ENCODE measurements at places on chromosomes 7 and 10.

GRCh38 chr7:22578007-22578733 is 78.2 kb upstream of the STEAP1B start:
- no peak for DNase-seq

GRCh38 chr7:19051767-19052375 is 65.6 kb downstream of the TWIST1 start:
- peak; percentile 13 for DNase-seq

GRCh38 chr10:107880185-107880584 is 715.7 kb upstream of the SORCS1 start:
- no peak for DNase-seq

GRCh38 chr7:46485481-46486065 is 564.5 kb upstream of the IGFBP3 start:
- DNase-seq = no peak

DNA sequence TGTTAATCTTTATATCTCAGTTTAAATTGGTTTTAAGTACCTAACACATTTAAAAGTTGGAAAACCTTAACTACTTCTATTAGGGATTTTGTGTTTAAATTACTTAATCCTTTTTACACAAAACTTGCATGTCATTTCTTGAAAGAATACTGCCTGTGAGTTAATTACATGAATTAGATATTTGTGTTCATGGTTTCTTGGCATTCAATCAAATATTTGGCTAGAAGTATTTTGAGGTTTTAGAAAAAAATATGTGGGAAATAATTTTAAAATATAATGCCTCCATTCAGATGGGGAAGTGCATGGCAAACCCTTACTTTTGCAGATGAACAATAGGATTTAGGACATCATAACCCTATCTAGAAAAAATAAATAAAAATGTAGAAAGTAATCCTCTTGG is 186.5 kb upstream of the SEMA3E start:
- no peak for DNase-seq

GRCh38 chr7:81973117-81973516 is 203.3 kb upstream of the HGF start:
- no peak for DNase-seq

GRCh38 chr10:48384699-48384982 is 78.2 kb downstream of the MAPK8 start:
- DNase-seq = no peak

DNA sequence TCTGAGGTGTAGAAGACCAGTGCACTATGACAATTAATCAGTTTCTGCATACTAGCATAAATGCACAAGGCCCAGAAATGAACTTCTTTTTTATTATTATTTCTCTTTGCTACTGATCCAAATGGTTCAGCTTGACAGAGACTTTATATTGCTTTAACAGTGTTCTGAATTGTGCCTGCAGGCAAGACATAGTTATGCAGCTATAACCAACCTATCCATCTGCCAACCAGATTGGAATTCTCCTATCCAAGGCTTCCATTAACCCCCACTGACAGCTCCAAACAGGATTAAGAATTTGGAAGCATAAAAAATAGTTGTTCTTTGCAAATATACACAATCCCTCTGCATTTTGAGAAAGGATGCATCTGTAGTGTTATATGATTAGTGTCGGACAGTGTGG is 98.2 kb downstream of the BTRC start:
- no peak for DNase-seq

GRCh38 chr10:75103881-75104686 is 7.4 kb upstream of the SAMD8 start:
- DNase-seq = no peak

DNA sequence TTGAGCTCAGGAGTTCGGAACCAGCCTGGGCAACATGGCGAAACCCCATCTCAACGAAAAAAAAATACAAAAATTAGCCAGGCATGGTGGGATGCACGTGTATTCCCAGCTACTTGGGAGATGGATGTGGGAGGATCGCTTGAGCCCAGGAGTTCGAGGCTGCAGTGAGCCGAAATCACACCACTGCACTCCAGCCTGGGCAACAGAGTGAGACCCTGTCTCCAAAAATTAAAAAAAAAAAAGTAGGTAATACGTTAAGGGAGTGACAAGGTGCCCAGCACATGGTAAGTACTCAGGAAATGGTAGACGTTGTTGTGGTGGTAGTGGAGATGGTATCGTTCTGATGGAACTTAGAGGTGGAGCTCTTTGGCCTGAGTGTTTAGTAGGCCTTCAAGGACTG is 41.0 kb upstream of the XPNPEP1 start:
- DNase-seq = no peak

DNA sequence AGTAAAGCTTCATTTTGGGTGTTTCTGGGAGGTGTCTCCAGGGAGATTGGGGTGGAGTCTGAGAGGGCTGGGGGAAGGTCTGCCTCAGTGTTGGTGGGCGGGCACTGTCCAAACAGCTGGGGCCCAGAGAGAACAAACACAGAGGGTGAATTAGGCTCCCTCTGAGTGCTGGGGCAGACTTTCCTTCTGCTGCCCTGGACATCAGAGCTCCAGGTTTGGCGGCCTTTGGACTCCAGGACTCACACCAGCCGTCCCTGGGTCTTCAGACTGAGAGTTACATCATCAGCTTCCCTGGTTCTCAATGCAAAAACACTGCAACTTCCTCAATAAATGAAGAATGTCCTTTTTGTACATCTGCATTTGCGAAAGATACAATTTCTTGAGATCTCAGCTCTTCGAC is 427.4 kb downstream of the PTPRN2 start:
- no peak for DNase-seq

DNA sequence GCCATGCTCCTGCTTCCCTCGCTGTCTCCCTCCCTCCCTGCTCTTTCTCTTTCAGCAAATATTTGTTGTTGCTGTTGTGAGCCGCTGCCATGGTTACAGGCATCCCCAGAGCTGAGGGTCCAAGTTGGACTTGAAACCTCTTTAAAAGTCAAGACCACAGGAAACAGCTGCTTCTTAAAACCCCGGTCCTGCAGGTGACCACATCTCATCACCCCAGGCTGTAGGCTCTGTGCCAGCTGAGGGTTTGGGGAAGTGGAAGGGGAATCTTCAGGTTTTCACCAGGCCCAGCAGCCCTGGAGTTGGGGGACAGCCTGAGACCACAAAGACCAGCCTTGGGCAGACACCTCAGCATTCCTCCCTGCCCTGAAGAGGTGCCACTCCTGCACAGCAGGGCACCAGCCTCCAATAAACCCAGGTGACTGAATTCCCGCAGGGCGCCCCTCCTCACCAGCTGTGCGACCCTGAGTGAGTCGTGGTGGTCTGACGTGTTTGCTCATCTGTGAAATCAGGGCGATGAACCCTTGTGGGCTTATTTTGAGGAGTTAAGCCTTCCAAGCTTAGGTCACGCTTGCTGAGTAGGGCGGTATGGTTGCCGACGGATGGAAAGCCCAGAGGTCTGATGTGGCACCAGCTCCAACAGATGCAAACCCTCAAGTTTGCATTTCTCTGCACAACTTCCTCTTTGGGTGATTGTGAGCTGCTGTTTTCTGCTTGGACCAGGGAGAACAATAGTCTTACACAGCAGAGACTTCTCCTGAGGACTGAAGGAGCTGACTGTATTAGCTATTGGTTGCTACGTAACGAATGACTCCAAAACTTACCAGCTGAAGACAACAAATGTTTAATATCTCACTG is 24.8 kb downstream of the NPTX2 start:
- no peak for DNase-seq

GRCh38 chr10:83274088-83274487 is 865.2 kb upstream of the GHITM start:
- no peak for DNase-seq

GRCh38 chr7:78703391-78703790 is 750.1 kb downstream of the MAGI2 start:
- no peak for DNase-seq

GRCh38 chr7:142334236-142334635 is 76.4 kb upstream of the PRSS58 start:
- no peak for DNase-seq

DNA sequence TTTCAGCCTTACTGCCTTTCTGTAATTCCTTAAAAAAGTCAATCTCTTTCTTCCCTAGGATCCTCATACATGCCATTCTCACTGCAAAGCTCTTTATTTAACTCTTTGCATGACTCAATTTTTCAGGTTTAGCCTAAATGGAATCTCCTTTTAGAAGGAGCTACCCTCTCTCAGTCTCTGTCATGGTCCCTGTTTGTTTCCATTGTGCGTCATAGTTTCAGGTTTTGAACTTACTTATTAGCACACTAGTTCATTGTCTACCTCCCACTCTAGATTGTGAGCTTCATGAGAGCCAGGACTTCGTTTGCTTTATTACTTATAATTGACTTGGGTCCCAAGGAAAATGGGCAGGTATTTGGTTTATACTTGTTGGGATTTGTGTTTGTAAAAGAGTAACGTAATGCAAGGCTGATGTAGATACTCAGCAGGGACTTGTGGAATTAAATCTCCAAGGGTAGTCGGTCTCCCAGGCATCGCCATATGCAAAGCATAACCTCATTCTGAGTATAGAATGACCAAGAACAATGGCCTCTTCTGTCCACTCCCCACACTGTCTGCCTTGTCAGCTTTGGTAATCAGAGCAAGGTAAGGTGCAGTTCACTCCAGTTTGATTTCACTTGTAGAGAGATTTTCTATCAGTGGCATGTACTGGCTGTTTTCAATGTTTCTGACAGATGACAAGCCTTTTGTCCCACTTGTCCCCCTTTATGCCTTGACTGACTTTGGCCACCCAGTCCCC is 252.0 kb downstream of the SORCS3 start:
- DNase-seq = no peak

GRCh38 chr10:84160663-84161362 is 12.8 kb upstream of the GPR15LG start:
- DNase-seq = no peak

GRCh38 chr7:141562972-141563371 is 11.8 kb downstream of the AGK start:
- no peak for DNase-seq

Measured in prostate gland (tissue), 2 donors.